ENCODE measurements at places on chromosomes 5 and 9.

GRCh38 chr5:133468596-133468995, 143.7 kb downstream of the FSTL4 start:
- no peak for DNase-seq

DNA sequence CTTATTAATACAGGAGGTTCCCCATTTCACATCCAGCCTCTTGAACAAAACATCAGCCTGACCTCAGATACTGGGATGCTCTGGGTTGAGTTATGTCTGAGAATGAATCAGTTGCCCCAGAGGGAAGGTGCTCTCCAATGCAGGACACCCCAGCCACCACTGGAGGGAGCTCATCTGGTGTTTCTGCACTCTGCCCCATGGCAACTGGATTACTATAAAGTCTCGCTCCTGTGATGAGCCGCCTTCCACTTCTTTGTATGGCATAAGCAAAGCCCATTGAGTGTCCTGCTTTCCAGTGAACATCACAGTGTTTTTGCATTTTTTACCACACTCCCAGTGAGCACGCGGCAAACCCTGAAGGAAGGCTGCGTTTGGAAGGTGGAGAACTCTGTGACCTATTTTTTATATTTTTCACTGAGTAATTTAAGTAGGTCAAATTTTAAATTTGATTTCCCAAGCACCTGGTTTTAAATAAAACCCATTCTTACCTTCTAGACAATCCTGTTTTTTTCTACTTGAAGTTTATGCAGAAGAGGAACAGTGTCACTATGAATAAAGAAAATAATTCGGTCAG, 176.9 kb upstream of the WWC1 start:
- no peak for DNase-seq

- no peak for DNase-seq
Observed at GRCh38 chr9:76799473-76799872, 35.2 kb downstream of the PCA3 start.

GRCh38 chr9:91639054-91639453, 215.4 kb upstream of the NFIL3 start:
- DNase-seq, result no peak

DNA sequence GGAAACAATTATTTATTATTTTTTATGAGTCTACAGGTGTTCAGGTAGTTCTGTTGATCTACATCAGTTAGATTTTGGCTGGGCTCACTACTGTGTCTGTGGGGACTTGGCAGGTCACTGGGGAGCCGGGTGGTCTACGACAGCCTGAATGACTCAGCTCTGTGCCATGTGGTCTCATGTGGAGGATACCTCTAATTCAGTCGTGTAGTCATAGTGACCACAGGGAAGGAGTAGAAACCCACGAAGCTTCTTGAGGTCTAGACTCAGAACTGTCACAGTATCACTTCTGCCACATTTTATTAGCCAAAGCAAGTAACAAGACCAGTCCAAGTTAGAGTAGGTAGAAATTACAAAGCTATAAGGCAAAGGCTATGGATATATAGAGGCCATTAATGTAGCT, 64.7 kb upstream of the GRAMD2B start:
- DNase-seq, result no peak

DNA sequence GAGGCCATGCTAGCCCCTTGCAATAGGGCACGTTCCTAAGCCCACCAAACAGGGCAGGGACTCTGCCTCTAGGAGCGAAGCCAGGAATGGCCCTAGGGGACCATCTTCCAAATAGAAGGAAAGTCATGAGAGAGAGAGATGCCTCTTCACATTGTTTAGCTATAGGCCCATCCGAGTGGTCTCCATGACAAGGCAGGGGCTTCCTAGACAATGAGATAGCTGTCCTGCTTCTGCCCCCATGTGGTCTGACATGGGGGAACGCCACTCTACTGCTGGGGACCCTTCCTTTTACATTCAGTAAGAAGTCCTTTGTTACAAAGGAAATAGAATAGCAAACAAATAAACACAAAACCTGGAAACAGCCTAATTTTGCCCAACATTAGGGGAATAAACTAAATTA, 17.9 kb upstream of the KIF4B start:
- no peak for DNase-seq

- DNase-seq, result no peak
Observed at GRCh38 chr9:38334234-38334633, 58.3 kb upstream of the ALDH1B1 start.

- DNase-seq, result no peak
Observed at GRCh38 chr5:56693220-56693579, 122.1 kb upstream of the MAP3K1 start.

- no peak for DNase-seq
Observed at GRCh38 chr9:6869081-6869948, 111.5 kb downstream of the KDM4C start.

DNA sequence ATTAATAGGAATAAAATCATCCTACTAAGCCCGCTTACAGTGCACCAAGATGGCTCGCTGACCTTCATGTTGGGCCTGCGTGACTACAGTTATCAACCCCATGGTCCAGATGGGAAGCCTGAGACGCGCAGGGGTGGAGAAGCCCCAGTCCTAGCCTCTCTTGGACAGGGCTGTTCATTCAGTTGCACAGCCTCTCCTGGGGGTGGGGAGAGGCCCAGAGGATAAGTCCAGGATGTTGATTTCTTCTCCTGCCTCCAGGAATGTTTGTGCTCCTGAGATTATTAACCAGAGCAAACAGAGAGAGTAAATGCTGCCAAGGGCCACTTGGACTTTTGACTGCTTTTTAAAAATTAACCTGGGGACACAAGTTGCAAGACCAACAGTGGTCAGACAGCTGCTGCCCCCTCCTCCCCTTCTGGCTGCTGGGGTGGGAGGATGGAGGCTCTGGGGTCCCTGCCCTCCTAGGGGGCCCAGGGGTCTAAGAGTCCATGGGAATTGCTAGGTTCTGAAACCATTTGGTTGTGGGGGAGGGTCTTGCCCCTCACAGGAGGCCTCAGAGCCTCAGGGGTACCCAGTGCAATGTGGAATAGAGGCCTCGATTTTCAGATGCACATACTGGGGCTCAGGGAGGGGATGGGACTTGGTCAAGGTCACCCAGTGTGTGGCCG, 2.8 kb upstream of the AMBP start:
- DNase-seq, result no peak

- DNase-seq, result no peak
Observed at GRCh38 chr5:9197881-9198260, 348.0 kb downstream of the SEMA5A start.

DNA sequence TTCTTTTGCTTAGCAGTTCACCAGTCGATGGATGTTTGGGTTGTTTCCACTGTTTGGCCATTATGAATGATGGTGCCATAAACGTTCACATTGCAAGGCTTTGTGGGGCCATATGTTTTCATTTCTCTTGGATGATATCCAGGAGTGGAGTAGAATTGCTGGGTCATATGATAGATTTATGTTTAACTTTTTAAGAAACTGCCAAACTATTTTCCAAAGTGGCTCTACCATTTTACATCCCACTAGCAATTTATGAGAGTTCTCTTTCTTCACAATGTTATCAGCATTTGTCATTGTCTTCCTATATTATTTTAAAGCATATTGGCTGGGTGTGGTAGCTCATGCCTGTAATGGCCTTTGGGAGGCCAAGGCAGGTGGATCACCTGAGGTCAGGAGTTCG, 5.2 kb downstream of the GPR107 start:
- no peak for DNase-seq

DNA sequence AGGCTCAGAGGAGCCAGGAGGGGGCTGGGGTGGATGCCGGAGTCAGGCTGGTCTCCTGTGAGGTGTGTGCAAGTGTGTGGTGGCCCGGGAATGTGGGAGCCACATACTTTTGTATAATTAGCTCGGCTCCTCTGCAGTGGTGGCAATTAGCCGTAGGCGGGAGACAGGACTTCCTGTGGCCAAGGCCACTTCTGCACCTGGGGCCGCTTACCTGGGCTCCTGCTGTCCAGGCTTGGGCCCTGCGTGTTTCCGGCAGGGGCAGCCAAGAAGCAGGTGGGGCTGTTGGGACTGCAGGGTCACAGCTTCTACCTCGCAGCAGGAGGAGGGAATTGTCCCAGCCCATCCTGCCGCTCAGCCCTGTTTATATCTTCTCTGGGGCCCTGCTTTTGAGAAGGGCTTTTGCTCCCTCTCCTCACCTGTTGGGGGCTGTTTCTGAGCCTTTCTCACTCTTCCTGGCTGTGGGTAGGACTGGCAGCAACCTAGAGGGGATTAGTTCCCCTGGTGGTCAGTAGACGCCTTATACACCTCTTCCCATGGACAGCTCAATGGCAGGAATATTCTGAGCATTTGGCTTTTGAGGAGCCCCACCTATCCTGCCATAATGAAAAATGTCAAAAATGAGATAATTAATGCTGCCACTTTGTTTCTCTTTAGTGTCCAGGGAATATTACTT, 145.4 kb upstream of the PITX1 start:
- DNase-seq, result no peak

GRCh38 chr5:147687118-147687517, 95.4 kb downstream of the JAKMIP2 start:
- DNase-seq, result no peak

DNA sequence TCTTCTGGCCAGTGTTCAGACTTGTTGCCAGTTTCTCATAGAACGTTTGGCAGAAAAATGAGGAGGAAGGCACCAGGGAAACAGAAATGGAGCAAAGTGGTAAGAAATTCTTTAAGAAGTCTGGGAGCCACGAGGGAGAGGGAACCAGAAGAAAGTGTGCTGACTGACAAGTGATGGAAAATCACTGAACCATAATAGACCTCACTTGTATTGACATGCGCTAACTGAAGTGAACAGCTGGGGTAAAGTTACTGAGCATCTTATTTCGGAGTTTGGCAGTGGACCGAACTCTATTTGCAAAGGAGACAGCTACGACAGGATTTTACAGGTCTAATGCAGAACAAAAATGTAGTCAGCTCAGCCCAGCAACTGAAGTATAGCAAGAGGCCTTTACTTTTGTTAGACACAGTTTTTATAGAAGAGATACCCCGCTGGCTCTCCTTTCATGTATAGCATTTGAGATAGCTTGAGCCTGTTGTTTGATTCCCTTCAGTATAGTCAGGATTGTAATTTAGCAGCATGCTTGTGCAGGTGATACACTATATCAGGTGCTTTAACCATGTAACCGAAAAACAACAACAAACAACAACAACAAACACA, 53.6 kb downstream of the HMHB1 start:
- DNase-seq, result peak; percentile 7

- no peak for DNase-seq
Observed at GRCh38 chr5:95723632-95724369, 7.3 kb upstream of the RHOBTB3 start.

GRCh38 chr5:127412698-127413097, 104.7 kb upstream of the PRRC1 start:
- no peak for DNase-seq

DNA sequence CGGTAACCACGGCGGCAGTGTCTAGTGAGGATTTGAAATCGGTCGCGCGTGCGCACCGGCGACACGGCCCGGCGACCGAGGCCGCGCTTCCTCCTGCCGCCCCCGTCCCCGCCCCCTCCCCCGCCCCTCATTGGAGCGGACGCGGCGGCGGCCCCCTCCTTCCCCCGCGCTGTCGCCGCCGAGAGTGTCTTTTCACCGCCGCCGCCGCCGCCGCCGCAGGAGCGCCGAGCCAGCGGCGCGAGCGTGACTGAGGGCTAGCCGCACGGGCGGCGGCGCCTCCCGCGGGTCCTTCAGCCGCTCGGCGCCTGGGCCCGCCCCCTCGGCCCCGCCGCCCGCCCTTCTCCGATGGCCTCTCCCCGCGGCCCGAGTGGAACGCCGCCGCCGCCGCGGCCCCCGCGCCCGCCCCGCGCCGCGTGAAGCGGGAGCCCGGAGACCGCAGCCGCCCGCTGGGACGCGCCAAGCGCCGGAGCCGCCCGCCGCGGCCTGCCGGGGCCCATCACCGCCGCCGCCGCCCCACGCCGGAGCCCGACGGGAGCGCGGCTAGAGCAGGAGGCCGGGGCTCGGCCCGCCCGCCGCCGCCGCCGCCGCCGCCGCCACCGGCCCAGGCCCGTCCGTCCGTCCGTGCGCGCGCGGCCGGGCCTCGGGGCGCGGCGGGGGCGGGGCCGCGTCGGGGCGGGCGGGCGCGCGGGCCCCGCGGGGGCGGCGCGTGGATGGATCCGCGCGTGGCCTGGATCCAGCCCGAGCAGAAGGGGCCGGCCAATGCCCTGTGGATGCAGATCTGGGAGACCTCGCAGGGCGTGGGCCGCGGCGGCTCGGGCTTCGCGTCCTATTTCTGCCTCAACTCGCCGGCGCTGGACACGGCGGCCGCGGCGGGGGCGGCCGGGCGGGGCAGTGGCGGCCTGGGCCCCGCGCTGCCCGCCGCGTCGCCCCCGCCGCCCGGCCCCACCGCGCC, at the start of gene TENT4A:
Gene TENT4A, plus strand, starts transcription at position 159 of the 952 bp plus-strand sequence. Its CDS starts 552 bp downstream, at position 711.
- DNase-seq, result no peak

GRCh38 chr9:131238402-131239021, 37.8 kb downstream of the FAM78A start:
- DNase-seq, result no peak

DNA sequence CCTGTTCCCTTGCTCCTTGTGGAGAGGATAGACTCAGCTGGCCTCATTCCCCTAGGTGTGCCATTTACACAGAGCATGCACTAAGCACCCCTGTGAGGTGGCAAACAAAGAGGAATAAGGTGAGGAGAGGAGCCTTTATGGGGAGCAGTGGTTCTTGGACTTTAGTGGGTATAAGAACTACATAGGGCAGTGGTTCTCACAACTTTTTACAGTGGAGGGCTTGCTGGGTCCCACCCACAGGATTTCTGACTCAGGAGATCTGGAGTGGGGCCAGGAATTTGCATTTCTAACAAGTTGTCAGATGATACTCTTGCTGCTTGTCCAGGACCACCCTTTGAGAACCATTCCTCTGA, 42.0 kb downstream of the CSF1R start:
- no peak for DNase-seq

DNA sequence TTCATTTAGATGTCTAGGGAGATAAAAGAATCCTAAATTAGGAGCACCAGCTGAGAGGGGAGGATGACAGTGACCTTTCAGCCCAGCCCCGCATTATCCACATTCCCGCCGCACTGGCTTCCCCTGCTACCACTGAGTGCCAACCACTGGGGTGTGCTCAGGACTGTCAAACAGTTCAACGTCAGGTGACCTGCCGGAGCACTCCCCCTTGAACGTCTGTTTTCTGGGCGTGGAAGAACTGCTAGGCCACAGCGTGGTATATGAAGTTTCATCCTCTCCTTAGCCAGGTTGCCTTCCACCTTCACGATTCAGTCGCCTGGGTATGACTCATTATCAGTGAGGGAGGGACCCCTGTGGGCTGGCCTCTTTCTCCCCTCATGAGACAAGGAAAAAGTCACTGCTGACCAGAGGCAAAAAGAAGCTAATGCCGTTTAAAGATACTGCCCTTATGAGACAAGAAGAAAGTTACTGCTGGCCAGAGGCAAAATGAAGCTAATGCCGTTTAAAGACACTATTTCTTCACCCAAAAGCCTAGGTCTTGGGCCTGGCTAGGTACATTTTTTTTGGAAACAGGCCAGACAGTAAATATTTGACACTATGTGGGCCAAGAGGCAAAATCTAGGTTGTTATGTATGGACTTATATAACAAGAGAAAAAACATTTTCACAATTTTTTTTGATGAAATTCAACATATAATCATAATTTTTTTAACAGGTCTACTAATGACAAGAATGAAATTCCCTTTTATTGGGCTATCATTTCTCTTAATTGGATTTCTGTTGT, 4.6 kb downstream of the NMRK1 start:
- DNase-seq, result no peak

Data from substantia nigra (tissue), 51 donors.